ENCODE measurements at places on chromosomes 3 and 15. TPM values are rescaled to one million over a fixed set of nuclear protein-coding genes. Genes with fewer than 3 reads are reported as not detected.

Gene SLC22A14
- not detected for total RNA-seq

Gene GABRA5
- total RNA-seq = not detected

Gene SNURF
- 1.8 TPM for total RNA-seq

Gene GPR62
- total RNA-seq = not detected

Gene SYNM
- 0.74 TPM for total RNA-seq

Gene PCCB
- 49.6 TPM for total RNA-seq

Gene CSPG5
- not detected for total RNA-seq

Gene RYR3
- total RNA-seq = not detected

Gene C15orf62
- total RNA-seq = 0.99 TPM

Gene GPR87
- 69.9 TPM for total RNA-seq

All from airway epithelial cell (primary cell).